ENCODE measurements at places on chromosomes 3 and 15. TPM values are rescaled to one million over a fixed set of nuclear protein-coding genes. Genes with fewer than 3 reads are reported as not detected.

The ONECUT1 gene
- not detected for total RNA-seq

The CCDC13 gene
- not detected for total RNA-seq

The CAV3 gene
- not detected for total RNA-seq

The FGD5 gene
- total RNA-seq: 127 TPM

The MUC13 gene
- total RNA-seq: not detected

The GOLGA8J gene
- not detected for total RNA-seq

The RETNLB gene
- total RNA-seq: not detected

The ELL3 gene
- 1.5 TPM for total RNA-seq

The CAND2 gene
- total RNA-seq: 5.2 TPM

The TMCO5A gene
- total RNA-seq: not detected

The IL17RD gene
- total RNA-seq: 0.98 TPM
